Fibroblast of the aortic adventitia (primary cell): ENCODE measurements at places on chromosomes 5 and 9. TPM values are rescaled to one million over a fixed set of nuclear protein-coding genes. Genes with fewer than 3 reads are reported as not detected.

- no peak for DNase-seq
Observed at GRCh38 chr9:83792746-83793145, 24.8 kb downstream of the GKAP1 start.

GRCh38 chr9:71819115-71819739 is 50.9 kb upstream of the CEMIP2 start:
- DNase-seq, result peak; percentile 61

DNA sequence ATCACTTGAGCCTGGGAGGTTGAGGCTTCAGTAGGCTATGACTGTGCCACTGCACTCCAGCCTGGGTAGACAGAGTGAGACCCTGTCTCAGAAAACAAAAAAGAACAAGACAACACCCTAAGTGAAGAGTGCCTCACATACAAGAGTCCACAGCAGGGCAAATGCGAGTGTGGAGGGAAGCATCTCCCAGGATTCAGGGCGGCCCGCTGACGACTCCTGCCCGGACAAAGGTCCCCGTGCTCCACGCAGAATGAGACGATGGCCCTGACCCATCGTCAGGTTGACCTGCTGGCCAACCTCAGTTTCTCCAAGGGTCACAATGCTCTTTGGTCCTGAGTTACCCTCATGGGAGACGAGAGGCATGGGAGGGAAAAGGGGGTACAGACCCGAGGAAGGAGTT is 18.3 kb downstream of the MRNIP start:
- peak; percentile 35 for DNase-seq

- no peak for DNase-seq
Observed at GRCh38 chr5:169408731-169409130, 107.8 kb upstream of the SLIT3 start.

DNA sequence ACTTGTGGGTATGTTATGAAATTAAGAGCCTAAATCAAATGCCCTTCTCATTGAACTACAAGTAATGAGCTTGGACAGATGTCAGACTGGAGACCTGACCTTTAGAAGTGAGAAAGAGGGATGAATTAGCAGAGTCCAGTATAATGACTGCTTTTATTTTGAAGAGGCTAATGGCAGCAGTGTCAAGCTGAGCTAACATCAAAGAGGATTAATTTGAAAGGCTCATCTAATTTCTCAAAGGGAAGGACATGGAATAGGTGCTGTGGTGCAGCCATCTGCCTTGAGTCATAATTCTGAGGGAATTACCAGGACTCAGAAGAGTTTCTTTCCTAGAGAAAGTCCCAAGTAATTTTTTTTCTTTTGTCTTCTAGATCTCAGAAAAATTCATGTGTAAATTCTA is 57.6 kb downstream of the FAM81B start:
- no peak for DNase-seq

DNA sequence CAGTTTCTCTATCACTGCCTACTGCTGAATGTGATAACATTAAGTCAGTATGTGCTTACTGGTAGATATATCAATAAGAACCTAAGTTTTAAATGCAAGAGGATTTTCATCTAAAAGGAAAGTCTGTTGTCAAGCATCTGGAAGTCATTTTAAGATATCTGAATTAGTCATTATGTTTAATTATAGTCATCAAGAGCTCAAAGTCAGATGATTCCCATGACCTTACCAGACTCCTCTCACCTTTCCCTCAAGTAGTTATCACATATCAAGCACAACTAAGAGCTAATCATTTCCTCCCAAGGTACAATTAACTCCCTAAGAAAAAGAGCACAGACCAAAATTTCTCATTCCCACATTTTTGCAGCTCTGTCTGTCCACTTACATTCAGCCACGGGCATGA is 45.5 kb downstream of the PUM3 start:
- no peak for DNase-seq

DNA sequence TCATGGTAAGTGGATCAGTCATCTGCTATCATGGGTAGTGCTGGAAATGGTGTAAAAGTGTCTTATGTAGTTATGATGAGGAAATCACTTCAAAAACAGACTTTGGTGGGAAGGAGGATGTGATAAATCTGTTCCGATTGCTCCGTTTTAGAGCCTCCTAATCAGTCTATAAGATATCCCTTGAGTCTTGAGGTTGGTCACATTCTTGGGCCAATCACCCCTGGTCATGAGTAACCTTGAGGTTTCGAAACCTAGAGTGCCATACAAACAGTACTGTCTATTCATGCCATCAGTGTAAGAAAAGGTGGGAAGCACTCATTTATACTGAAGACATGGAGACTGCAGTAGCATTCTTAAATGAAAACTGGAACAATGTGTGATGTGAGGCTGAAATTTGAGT is 45.8 kb downstream of the LRRTM2 start:
- DNase-seq, result peak; percentile 26

DNA sequence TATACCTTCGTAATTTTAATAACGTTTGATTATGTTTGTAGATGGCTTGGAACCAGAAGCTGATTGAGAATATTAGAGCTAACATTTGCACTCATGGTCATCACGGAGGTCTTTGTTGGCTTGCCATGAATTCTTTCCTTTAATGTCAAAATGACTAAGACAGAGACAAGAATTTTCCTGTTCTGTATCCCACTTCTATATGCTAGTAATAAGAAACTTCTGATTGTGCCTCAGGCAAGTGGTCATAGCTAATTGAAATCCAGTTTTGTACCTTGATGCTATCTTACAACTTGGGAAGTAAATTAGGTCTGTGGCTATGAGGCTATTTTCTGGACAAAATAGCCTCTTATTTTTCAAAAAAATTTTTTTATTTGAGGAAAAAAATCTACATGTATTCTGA is 167.6 kb downstream of the RANBP17 start:
- DNase-seq, result no peak

DNA sequence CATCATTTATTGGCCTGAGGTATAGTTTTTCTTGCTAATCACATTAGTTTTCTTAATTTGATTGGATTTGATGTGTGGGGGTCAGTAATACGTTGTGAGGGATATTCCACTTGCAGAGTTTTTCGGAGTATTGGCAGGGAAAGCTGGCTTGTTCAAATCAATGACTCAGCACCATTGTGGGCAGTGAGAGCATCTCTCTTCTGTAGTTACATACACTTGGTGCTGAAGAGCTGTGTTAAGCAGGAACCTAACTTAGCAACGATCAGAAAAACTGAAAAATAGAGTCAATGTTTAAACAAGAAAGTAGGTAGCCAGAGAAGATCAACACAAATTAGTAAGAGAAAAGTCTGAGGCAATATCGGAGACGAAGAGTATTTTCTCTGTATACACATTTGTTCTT is 344.6 kb upstream of the EDIL3 start:
- peak; percentile 59 for DNase-seq

DNA sequence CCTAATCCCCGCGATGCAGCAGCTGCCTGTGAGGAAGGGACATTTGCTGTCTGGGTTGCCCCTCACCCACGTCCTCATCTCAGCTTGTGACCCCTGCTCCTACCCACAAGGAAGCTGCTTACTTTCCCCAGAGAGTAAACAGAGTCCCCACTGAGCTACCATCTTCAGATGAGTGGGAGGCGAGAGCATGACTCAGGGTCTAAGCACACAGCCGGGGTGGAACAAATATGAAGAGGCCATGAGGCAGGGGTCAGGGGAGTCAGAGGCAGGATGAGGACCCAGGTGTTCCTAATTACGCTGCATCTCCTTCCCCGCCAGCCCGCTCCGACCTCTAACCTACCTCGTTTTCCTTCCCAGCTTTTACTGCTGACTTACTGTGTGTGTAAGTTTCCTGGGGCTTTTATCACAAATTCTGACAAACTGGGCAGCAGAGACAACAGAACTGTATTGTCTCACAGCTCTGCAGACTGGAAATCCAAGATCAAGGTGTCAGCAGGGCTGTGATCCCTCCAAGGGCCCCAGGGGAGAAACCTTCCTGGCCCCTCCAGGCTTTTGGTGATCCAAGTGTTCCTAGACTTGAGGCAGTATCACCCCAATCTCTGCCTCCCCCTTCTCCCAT is 94.0 kb upstream of the DNAH5 start:
- DNase-seq, result peak; percentile 78

GRCh38 chr9:114300153-114300845 is 22.6 kb upstream of the ORM1 start:
- no peak for DNase-seq

GRCh38 chr9:37026931-37027581 is 7.0 kb downstream of the PAX5 start:
- no peak for DNase-seq

DNA sequence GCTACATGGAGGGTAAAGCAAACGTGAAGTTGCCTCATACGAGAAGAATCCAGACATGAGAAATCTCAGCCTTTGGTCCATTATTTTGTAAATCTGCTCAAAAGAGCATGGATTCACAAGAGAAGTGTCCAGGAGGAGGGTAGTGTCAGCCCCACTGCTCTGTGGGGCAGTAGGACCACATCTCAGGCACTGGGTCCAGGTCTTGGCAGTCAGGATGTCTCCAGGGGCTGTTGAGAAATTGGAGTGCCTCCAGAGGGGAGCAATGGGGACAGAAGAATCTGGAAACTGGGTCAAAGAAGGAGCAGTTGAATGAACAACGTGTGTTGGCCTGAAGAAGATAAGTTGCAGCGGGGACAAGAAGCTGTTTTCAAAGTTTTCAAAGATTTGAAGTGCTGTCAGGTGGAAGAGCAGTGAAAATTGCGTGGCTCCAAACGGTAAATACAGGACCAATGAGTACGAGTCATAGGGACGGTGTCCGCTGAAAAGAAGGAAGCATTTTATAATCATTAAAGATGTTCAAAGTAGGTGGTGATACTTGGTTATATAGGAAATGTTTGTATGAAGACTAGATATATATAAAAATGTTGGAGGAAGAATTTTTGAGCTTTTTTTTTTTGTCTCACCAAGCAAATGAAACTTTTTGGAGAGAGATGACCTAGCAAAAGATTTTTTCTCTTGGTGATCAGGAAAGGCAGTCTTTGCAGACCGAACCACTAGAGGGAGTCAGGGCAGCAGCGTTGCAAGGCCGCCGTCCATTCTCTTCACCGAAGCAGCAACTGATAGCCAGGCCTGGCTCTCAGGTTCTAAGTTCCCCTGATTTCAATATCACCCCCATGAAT is 57.1 kb upstream of the ZBED3 start:
- peak; percentile 70 for DNase-seq

- DNase-seq, result peak; percentile 84
Observed at GRCh38 chr5:7325975-7326913, 69.7 kb upstream of the ADCY2 start.

- DNase-seq, result peak; percentile 82
Observed at GRCh38 chr5:60522292-60522905, 177.6 kb downstream of the DEPDC1B start.

DNA sequence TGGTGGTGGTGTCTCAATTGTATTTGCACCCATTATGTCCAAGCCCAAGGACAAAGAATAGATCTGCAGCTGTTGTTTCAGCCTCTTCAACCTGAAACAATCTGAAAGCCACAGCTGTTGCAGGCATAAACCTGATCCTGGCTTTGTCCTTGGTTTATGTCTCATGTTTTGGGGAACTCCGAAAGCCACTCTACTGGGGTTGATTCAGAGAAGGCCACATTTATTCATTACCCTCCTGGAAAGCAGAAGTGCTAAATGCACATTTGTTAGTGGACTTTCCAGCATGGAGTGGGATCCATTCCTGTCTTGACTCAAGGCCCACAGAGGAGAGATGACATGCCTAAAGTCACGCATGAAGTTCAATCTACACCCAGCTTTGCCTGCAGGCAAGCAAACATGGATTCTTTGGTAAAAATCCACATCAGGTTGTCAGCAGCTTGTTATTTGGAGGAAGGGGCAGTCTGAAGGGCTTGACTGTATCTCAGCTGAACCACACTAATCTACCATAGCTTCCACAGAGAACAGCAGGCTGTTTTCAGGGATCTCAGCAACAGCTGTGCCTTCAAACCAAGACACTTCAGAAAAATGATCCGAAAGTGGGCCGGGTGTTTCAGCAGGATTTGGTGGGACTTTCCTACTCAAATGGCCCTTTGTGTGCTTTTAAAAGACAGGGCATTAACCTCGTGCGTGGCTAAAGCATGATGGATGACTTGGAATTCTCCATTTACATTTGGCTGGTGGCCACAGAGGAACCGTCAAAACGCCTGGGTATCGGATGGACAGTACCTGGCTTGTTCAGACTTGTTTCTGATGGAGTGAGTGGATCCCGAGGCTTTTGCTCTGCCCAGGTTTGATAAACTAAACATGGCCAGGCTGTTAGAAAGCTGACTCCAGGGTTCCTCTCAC is 36.2 kb upstream of the ADAM19 start:
- DNase-seq, result no peak

- DNase-seq, result no peak
Observed at GRCh38 chr5:169182797-169183196, 118.1 kb downstream of the SLIT3 start.

DNA sequence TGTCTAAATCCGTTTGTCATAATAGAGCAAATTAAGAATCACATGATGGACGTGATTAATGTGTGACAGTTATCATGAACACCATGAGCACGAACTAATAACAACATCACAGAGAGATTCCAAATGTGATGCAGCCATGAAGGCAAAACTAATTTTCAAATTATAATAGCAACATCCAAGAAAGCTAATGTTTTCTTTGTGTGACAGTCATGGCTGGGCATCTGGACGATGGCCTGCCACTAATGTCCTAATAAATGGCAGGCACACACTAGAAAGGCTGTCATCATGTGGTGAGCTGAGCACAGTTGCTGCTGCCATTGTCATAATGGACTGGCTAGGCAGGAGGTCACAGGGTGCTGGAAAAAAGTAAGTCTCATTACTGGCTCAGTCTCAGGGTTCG is 280.0 kb upstream of the EFNA5 start:
- DNase-seq, result no peak

GRCh38 chr9:93810028-93810971 is 144.9 kb downstream of the BARX1 start:
- no peak for DNase-seq

GRCh38 chr5:165538065-165538464 is 2032.6 kb downstream of the MAT2B start:
- DNase-seq, result no peak

GRCh38 chr9:92292338-92293074 is 991 bp downstream of the IARS1 start:
- DNase-seq, result peak; percentile 19

DNA sequence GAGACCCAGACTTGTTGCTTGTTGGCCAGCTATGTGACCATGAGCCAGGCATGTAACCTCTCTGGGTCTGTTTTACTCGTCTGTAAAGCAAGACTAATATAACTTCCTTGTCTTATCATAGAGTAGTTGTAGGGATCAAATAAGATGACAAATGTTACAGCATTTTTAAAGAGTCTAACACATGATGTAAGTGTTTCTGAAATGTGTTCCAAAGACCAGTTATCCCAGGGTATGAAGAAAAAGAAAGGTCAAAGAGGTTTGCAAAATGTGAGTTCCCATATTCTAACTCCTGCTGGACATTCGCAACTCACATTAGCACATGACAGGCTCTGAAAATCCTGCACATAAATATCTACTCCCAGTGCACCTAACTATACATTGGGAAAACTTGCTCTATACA is 28.5 kb upstream of the MATR3 start:
- DNase-seq, result no peak

SLC36A2 gene
- not detected in 2 replicates for total RNA-seq

MCC gene
- 58.6 and 62.4 TPM in 2 replicates for total RNA-seq

HBEGF gene
- 0.41 and 0.90 TPM in 2 replicates for total RNA-seq

PLK2 gene
- total RNA-seq, result 400 and 1,041 TPM in 2 replicates

FLT4 gene
- 0.09 TPM in 1 of 2 replicates, not detected in the other for total RNA-seq

TSLP gene
- total RNA-seq, result 1.4 and 20.8 TPM in 2 replicates
